Uterine smooth muscle cell (primary cell): ENCODE measurements at places on chromosomes 5 and 9. TPM values are rescaled to one million over a fixed set of nuclear protein-coding genes. Genes with fewer than 3 reads are reported as not detected.

The CDH10 gene
- 0.87 and 1.4 TPM in 2 replicates for total RNA-seq

The FAM169A gene
- 2.6 and 3.2 TPM in 2 replicates for total RNA-seq

The PLPPR1 gene
- not detected in 2 replicates for total RNA-seq

The GOLGA1 gene
- 13.1 and 16.0 TPM in 2 replicates for total RNA-seq

The PDE6A gene
- not detected in 2 replicates for total RNA-seq

The PHF2 gene
- 8.0 and 11.5 TPM in 2 replicates for total RNA-seq

The SPINK7 gene
- total RNA-seq, result not detected in 2 replicates

The SHOC1 gene
- under 0.01 TPM in 1 of 2 replicates, not detected in the other for total RNA-seq

The NINJ1 gene
- 28.3 and 35.1 TPM in 2 replicates for total RNA-seq

The AHRR gene
- 26.7 and 28.0 TPM in 2 replicates for total RNA-seq

The AK8 gene
- 0.11 and 0.75 TPM in 2 replicates for total RNA-seq

The ACOT12 gene
- total RNA-seq, result 0.37 and 0.89 TPM in 2 replicates
